ENCODE measurements at places on chromosomes 1 and 21.

DNA sequence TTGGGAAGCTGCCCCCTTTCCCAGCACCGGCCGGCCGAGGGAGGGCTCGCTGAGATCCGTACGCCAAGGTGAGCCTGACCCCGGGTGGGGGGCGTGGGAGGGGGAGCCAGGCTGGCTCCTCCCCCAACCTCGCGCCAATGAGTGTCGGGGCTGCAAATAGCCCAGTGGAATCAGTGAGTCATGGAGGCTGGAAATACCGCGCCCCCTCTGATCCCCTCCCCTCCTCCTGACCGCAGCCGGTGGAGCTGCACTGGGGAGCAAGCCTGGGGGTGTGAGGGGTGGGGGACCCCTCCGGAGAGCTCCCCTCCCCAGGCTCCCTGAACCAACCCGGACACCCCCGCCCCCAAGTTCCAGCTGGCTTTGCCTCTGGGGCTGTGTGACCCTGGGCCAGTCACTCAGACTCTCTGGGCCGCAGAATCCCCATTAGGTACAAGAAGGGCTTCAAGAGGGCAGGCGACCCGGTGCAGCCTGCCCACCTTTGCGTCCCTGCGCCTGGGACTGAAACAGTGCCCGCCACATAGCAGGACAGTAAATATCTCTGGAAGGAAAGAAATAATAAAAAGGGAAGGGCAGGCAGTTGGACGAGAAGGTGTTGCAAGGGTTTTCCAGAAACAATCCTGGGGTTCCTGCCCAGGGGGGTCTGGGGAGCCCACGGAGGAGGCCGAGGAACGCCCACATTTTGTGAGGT, 4.5 kb downstream of the HSPB7 start:
- peak; percentile 70 for DNase-seq

DNA sequence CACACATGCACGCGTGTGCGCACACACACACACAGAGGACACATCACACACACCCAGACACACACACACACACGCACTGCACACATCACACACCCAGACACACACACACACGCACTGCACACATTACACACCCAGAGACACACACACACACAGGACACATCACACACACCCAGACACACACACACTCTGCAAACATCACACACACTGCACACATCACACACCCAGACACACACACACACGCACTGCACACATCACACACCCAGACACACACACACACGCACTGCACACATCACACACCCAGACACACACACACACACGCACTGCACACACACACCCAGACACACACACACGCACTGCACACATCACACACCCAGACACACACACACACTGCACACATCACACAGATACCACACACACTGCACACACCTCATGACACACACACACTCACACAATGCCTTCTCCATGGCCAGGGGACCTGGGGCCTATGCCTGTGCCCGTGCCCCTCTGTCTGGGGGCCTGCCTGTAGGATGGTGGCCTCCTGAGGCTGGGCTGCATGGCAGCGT, 24.4 kb downstream of the CRYAA start:
- no peak for DNase-seq

GRCh38 chr1:3393024-3393986, 61.2 kb upstream of the ARHGEF16 start:
- DNase-seq: no peak

GRCh38 chr1:111452581-111452980, 3.3 kb downstream of the ATP5PB start:
- no peak for DNase-seq

- no peak for DNase-seq
These were observed 68.3 kb upstream of the NEK7 start for GRCh38 chr1:198088360-198089071.

DNA sequence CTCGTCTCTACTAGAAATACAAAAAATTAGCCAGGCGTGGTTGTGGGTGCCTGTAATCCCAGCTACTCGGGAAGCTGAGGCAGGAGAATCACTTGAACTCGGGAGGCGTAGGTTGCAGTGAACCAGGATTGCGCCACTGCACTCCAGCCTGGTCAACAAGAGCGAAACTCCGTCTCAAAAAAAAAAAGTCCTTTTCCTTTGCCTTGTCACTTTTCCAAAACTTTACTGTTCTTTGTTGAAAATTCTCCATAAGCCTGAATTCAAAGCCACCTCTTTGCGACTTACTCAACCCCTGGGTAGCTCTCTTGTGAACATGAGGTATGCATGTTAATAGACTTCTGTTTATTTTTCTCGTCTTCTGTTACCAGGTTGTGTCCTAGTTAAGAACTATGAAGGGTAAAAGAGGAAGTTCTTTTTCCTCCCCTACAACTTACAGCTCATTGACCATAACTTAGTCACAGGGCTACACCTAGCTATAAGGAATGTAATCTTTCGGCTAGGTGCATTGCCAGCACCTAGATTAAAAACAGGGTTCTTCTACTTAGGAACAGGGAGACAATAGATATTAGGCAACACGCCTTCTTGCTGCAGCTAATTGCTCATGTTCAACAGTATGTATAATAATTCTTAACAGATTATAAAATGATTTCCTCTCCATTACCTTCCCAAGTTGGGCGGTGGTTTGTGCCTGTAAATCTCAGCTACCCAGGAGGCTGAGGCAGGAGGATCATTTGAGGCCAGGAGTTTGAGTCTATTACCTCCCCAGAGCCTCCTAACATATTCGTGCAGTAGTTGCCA, 40.9 kb downstream of the PTAFR start:
- peak; percentile 64 for DNase-seq
